ENCODE measurements at places on chromosomes 4 and X. TPM values are rescaled to one million over a fixed set of nuclear protein-coding genes. Genes with fewer than 3 reads are reported as not detected.

NXF2B gene
- total RNA-seq = not detected

CSAG1 gene
- total RNA-seq = not detected

ARHGAP6 gene
- total RNA-seq = 5.5 TPM

SPOCK3 gene
- 1.3 TPM for total RNA-seq

CNOT6L gene
- total RNA-seq = 8.0 TPM

ALB gene
- total RNA-seq = not detected

Measured in bronchial smooth muscle cell (primary cell).